ENCODE measurements at places on chromosomes 5 and 9.
A peak's percentile ranks its signal among the peaks of the same experiment; 100 is the strongest.

- no peak for DNase-seq
Measured at GRCh38 chr9:9142001-9142400, 1342.4 kb upstream of the DMAC1 start.

DNA sequence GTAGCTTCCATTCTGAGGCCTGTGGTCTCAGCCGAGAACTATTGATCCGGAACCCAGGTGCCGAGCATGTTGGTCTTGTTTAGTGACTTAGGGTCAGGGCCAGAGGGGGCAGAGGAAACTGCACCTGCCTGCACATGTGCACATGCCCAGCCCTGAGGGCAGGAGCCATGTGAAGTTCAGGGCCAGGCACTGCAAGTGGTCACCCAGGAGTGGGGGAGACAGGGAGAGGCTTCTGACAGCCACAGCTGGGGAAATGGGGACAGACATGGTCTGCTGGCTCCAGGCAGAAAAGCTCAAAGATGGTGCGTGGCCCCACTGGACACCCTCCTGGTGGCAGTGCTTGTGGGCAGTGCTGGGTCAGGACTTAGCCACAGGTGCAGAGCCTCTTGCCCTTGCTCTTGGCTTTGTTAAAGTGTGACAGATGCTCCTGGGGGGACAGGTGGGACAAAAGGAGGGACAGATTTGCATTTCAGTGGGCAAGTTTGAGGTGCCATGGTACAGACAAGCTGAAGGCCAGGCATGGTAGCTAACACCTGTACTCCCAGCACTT, 134.4 kb downstream of the CACNA1B start:
- no peak for DNase-seq

GRCh38 chr9:87840134-87840533, 42.5 kb upstream of the SPATA31E1 start:
- DNase-seq: no peak

GRCh38 chr5:57299986-57300385, 126.1 kb downstream of the GPBP1 start:
- no peak for DNase-seq

DNA sequence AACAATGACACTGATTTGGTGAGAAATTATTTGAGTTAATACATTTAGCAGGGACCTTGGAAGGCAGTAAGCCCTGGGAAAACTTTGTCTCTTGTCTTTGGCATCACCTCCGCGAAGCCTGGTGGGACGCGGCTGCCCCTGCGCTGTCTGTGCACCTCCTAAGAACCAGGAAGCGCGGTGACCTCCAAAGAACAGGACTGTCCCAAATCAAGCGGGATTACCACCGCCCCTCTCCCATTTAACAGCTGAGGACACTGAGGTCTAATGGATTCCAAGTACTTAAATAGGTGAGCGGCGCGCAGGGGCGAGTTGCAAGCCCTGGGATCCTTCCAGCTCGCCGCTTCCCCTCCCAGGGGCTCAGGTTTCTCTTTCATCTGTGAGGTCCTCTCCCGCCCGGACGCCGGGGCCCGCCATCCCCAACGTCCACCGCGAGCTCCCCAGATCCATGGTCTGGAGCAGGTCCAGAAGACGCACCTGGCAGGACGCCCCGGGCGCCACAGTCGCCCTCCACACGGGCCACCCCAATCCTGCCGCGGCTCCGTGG, 432 bp downstream of the STARD4 start:
- DNase-seq: peak; percentile 75

DNA sequence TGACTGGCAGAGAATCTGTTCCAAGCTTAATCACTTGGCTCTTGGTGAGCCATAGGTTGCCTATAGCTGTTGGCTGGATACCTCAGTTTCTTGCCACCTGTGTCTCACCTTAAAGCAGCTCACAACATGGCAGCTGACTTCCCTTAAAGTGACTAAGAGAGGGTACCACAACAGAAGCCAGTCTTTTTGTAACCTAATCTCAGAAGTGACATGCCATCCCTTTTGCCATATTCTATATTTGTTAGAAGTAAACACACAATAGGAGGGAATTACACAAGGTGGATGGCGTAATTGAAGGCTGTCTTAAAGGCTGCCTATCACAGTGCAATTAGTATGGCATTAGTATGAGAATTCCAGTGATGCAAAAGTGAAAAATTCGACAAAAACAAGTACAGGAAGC, 28.1 kb downstream of the NIPBL start:
- DNase-seq: no peak

GRCh38 chr5:5353681-5354080, 68.8 kb upstream of the ICE1 start:
- no peak for DNase-seq

DNA sequence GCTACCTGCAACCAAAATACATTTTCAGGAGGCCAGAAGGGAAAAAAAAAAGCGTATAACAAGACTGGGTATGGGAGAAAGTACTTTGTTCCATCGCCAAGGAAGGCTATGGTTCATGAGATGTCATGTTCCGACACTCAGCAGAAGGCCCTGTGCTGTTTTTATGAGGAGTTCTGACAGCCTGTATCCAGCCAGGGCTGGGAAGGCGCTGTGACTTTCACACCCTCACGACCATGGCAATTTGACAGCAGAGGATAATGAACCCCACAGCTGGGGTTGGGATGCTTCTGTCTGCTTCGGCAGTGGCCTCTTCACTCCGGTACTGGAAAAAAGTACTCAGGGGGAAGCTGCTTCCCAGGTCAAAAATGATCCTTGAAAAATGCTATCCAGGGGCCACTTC, 154.4 kb downstream of the PRELID2 start:
- no peak for DNase-seq

- DNase-seq: no peak
Measured at GRCh38 chr9:70789086-70789485, 332.3 kb downstream of the TRPM3 start.

DNA sequence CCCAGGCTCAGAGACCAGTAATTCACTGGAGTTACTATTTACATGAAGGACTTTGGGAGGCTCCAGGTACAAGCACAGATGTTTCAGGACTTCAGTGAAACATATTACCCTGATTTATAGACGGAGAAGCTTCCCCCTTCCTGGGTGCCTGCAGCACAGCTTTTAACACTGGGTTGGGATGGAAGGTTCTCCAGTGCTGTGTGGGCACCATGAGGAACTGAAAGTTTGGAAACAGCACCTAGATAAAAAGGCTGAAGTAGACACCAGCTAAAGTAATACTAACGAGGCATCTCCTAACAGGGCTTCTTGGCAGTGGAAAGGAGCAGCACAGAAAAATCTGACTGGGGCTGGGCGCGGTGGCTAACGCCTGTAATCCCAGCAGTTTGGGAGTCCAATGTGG, 70.7 kb downstream of the GCNT1 start:
- no peak for DNase-seq

DNA sequence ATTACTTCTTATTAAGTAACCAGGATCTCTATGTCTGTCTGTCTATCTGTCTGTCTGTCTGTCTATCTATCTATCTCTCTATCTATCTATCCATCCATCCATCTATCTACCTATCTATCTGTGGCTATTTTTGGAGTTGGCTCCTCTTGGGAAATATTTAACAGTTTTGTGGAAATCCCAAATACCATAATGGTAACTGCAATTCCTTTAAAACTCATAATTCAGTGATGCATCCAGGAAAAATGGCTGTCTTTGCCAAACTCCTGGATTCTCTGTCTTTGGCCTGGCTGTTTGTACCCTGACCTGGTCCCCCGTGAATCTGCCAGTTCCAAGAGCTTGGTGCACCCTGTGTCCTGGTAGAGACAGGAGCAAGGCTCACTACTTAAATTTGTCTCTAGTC, 197.0 kb downstream of the PCSK1 start:
- DNase-seq: no peak

- DNase-seq: no peak
Measured at GRCh38 chr9:4939118-4939561, 45.9 kb upstream of the JAK2 start.

DNA sequence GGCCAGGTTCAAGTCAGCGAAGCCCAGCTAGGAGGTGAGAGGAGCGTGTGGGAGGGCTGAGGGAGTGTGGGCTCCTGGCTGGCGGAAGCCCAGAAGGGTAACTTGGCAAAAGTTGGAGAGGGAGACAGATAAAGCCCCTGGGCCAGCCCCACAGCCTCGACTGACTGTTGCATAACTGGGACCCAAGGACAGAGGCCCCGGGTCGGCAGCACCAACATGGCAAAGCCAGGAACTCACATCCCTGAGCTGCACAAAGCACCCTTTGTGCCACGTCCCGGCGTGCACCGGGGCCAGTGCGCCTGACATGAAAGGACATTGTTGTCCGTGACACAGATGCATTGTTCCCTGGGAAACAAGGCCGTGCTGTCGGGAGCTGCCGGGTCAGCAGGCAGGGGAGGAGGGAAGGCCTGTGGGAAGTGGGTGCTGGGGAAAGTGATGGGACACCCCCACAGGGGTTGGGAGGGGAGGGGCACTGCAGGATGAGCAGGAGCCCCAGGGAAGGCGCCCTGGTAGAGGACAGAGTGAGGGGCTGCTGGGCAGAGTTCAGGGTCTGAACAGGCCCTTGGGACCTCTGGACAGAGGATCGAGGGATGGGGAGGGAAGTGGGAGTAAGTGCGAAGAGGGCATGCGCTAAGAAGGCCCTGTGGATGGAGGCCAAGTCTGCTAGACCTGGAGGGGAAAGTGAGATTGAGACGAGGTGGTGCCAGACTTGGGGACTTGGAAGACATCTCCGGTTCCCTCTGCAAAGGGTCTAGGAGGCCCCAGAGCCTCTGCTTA, 13.0 kb upstream of the DPM2 start:
- no peak for DNase-seq

GRCh38 chr9:132669319-132669697, 475 bp downstream of the DDX31 start:
- no peak for DNase-seq

DNA sequence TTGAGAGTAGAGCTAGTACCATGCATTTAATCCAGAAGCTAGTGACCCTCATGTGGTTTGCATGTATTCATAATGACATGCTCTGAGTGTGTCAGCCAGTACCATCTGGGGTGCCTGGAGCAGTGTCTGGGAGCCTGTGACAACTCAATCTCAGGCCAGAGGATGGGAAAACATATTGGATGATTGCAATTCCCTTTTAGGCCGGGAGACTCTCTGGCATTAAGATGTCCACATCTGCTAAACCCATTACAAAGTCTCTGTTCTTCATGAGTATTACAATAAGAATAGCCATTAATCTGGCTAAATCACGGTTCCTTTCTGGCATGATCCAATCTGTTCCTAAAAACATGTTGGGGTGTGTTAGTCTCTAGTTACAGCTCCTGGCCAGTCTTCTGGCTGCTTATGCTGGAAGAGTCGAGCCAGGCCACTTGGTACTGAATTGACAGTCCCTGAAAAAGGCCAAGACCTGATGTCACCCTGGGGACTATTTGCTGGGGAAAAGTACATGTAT, 475.7 kb downstream of the ENC1 start:
- DNase-seq: no peak

- no peak for DNase-seq
Measured at GRCh38 chr5:158876263-158876942, 223.3 kb downstream of the EBF1 start.

All from ascending aorta (tissue), 2 donors.